ENCODE measurements at places on chromosomes 13 and 19.

DNA sequence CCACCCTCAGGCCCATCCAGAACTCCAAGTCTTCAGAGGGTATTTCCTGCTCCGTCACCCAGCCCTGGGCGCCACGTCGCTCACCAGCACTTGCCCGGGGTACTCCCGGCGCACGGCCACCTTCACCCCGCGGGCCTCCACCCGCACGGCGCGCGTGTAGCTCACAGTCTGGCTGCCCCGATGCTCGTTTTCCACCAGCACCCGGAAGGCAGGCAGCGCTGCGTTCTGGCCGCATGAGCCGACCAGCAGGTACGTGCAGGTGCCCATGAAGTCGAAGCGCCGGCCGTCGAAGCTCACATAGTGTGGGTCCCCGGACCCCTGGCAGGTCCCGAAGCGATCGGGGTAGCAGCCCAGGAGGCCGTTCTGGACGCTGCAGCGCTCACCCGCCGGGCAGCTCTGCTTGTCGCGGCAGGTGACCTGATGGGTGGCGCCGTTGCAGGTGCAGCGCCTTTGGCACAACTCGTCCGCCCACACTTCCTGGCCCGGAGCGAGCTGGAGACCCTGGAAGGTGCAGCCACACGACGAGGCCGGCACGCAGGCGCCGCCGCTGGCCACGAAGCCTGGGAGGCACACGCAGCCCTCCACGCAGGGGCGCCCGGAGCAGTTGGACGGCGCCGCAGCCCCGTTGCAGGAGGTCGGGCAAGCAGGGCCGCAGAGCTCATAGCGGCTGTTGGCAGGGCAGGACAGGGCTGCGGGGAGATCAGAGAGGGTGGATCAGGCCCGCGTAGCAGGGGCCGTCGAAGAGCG lies 19.2 kb downstream of the FCGBP start:
- no peaks in the 10 kb centered on the region for H3K4me1 ChIP-seq
- no peak for DNase-seq
- no peak overlapping the region for H3K27ac ChIP-seq
- no peak overlapping the region for H3K4me3 ChIP-seq
- H3K36me3 ChIP-seq, result no peaks in the 10 kb centered on the region

- H3K4me1 ChIP-seq, result no peaks in the 10 kb centered on the region
- no peaks in the 10 kb centered on the region for H3K36me3 ChIP-seq
- no peak overlapping the region for H3K27ac ChIP-seq
- no peaks in the 10 kb centered on the region for H3K27me3 ChIP-seq
- H3K4me3 ChIP-seq, result no peak overlapping the region
- no peak for DNase-seq
These were observed 114.7 kb downstream of the RAP2A start for GRCh38 chr13:97548711-97549110.

GRCh38 chr13:75507027-75508001 lies 25.3 kb upstream of the TBC1D4 start:
- H3K27ac ChIP-seq, result no peak overlapping the region
- no peaks in the 10 kb centered on the region for H3K4me1 ChIP-seq
- no peaks in the 10 kb centered on the region for H3K36me3 ChIP-seq
- H3K27me3 ChIP-seq, result no peaks in the 10 kb centered on the region

GRCh38 chr13:30105381-30105780 lies 202.0 kb downstream of the KATNAL1 start:
- H3K4me3 ChIP-seq, result no peak overlapping the region
- H3K4me1 ChIP-seq, result no peaks in the 10 kb centered on the region
- H3K27me3 ChIP-seq, result no peaks in the 10 kb centered on the region
- no peaks in the 10 kb centered on the region for H3K36me3 ChIP-seq

DNA sequence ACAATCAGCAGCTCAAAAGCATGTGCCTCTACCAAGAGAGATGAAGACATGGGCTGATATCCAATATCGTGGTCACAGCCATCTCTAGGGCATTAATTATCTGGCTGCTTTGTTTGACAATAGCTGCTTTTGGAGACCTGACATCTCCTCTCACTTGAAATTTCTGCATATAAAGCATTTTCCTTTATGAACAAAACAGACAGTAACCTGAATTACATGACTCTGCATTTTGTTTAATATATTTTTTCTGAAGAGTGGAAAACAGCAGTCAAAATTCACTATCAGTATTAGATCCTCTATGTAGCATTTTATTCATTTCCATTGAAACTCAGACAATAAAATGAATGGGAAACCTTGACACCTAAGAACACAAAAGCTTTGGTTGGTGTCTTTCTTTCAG lies 42.4 kb upstream of the ESD start:
- H3K36me3 ChIP-seq, result no peaks in the 10 kb centered on the region
- no peak overlapping the region for H3K27ac ChIP-seq
- H3K4me1 ChIP-seq, result peaks cover 4% of the 10 kb centered on the region
- H3K27me3 ChIP-seq, result no peaks in the 10 kb centered on the region

DNA sequence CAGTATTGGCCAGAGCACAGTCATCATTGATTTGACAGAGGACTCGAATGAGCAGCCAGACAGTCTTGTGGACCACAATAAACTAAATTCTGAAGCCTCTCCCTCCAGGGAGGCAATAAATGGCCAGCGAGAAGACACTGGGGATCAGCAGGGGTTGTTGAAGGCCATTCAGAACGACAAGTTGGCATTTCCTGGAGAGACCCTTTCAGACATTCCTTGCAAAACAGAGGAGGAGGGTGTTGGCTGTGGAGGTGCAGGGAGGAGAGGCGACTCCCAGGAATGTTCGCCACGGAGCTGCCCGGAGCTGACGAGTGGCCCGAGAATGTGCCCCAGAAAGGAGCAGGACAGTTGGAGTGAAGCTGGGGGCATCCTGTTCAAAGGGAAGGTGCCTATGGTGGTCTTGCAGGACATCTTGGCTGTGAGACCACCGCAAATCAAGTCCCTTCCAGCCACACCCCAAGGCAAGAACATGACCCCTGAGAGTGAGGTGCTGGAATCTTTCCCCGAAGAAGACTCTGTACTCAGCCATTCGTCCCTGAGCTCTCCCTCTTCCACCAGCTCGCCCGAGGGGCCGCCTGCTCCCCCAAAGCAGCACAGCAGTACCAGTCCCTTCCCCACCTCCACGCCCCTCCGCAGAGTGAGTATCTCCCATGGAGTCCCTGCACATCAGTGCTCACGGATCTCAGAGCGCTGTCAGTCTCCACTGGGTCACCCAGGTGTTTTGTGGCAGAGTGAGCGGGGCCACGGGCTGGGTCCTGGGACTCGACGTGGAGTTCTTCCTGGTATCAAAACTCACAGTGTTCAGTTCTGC lies 6.9 kb downstream of the CHAF1A start:
- no peaks in the 10 kb centered on the region for H3K36me3 ChIP-seq
- no peaks in the 10 kb centered on the region for H3K27me3 ChIP-seq
- peaks cover 25% of the 10 kb centered on the region for H3K4me1 ChIP-seq
- no peak overlapping the region for H3K27ac ChIP-seq
- DNase-seq, result no peak

DNA sequence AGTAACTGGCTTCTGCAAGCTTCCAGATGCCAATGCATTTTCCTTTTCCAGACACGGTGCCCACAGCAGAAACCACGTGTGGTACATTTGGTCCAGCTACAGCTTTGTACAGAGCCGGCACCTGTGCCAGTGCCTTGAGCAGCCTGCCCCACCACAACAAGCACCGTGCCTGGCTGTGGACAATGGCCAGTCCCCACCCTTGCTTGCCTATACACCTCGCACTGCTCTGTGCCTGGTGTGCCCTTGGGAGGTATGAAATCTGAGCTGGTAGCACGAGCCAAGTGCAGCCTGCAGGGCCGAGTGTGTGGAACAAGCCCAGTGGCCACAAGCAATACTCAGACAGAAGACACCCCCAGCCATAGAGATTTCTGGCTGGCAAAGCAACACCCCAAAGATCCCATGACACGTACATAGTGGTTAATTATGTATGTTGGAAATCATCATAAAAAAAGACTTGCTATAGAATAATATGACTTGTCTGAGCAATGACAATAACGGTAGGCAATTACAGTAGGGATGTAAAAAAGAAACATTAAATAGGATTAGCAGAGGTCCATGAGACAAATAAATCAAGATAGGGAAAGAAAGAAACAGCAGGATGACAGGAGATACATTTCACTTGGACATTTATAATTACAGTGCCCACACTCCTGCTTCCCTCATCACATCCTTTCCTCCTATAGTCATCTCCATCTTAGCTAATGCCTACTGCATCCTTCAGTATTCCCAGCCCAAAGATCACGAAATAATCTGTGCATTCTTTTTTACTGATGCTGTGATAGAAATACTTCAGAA lies 1399.5 kb downstream of the PCDH9 start:
- H3K4me1 ChIP-seq, result no peaks in the 10 kb centered on the region
- no peak for DNase-seq
- no peak overlapping the region for H3K4me3 ChIP-seq
- H3K27me3 ChIP-seq, result no peaks in the 10 kb centered on the region
- no peak overlapping the region for H3K27ac ChIP-seq

DNA sequence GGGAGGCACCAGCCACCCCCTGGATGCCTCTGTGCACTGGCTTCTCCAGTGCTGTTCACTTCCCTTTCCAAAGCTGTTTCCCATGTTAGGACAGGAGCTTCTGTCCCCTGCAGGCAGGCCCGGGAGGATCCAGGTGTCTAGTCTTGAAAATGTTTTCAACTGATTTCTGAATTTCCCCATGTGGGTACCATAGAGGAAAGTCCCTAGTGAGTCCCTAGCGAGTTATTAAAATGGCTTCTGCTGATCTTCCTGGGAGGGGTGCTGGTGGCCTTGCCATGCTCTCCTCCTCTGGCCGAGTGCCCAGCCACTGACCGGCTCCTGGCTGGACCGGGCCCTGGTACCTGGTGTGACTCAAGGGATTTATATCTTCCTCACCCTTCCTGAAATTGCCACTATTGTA lies 5.2 kb upstream of the ANKRD10 start:
- no peaks in the 10 kb centered on the region for H3K36me3 ChIP-seq
- H3K4me3 ChIP-seq, result no peak overlapping the region
- H3K27me3 ChIP-seq, result no peaks in the 10 kb centered on the region

- no peak overlapping the region for H3K27ac ChIP-seq
- DNase-seq, result no peak
- H3K36me3 ChIP-seq, result no peaks in the 10 kb centered on the region
- no peaks in the 10 kb centered on the region for H3K27me3 ChIP-seq
- H3K4me3 ChIP-seq, result no peak overlapping the region
These were observed 128.9 kb downstream of the B3GLCT start for GRCh38 chr13:31328549-31329235.

DNA sequence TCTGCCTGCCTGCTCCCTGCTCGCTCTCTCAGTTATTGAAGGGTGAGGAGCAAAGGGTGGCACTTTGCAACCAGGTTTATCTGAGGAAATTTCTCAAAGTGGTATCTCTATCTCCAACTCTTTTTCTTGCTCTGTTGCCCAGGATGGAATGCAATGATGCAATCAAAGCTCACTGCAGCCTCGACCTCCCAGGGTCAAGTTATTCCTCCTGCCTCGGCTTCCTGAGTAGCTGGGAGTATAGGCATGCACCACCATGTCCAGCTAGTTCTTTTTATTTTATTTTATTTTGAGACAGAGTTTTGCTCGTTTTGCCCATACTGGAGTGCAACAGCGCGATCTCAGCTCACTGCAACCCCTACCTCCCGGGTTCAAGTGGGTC lies 4.9 kb downstream of the ACTMAP start:
- no peak overlapping the region for H3K4me3 ChIP-seq
- no peak for DNase-seq
- peaks cover 8% of the 10 kb centered on the region for H3K4me1 ChIP-seq
- no peaks in the 10 kb centered on the region for H3K36me3 ChIP-seq

DNA sequence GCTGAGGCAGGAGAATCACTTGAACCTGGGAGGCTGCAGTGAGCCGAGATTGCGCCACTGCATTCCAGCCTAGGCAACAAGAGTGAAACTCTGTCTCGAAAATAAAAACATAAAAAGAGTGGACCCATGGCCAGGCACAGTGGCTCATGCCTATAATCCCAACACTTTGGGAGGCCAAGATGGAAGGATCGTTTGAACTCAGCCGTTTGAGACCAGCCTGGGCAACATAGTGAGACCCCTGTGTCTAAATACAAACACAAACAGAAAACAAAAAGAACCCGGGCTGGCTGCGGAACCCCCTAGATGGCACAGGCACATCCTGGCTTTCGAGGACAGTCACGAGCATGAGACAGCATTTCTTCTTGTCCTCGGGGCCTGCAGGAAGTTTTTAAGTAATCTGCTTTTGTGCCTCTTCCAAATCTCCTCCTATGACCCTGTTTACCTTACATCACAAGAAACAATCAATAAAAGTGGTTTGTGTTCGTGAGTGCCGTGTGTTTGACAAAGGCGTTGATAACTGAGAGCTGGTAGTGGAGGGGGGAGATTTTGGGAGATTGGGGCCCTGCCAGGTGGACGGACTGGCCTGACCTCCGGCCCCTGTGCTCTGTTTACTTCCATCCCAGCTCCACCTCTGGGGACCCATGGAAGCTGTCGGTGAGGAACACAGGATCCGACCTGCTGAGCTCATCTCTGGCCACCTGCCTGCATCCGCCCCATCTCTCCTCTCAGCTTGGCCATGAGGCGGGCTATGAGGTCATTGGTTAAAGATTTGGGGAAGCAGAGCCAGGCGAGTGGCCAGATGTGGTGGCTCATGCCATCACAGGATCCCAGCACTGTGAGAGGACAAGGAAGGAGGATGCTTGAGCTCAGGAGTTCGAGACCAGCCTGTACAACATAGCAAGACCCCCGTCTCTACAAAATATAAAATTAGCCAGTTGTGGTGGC lies 5.9 kb upstream of the GDF15 start:
- DNase-seq, result no peak
- H3K4me3 ChIP-seq, result no peak overlapping the region
- H3K36me3 ChIP-seq, result no peaks in the 10 kb centered on the region
- H3K4me1 ChIP-seq, result no peaks in the 10 kb centered on the region
- no peak overlapping the region for H3K27ac ChIP-seq
